NCI-H345 (cell line): ENCODE measurements at places on chromosomes 11 and 22.
A peak's percentile ranks its signal among the peaks of the same experiment; 100 is the strongest.

- DNase-seq: no peak
Measured at GRCh38 chr11:76786016-76786415, 2.9 kb downstream of the TSKU start.

DNA sequence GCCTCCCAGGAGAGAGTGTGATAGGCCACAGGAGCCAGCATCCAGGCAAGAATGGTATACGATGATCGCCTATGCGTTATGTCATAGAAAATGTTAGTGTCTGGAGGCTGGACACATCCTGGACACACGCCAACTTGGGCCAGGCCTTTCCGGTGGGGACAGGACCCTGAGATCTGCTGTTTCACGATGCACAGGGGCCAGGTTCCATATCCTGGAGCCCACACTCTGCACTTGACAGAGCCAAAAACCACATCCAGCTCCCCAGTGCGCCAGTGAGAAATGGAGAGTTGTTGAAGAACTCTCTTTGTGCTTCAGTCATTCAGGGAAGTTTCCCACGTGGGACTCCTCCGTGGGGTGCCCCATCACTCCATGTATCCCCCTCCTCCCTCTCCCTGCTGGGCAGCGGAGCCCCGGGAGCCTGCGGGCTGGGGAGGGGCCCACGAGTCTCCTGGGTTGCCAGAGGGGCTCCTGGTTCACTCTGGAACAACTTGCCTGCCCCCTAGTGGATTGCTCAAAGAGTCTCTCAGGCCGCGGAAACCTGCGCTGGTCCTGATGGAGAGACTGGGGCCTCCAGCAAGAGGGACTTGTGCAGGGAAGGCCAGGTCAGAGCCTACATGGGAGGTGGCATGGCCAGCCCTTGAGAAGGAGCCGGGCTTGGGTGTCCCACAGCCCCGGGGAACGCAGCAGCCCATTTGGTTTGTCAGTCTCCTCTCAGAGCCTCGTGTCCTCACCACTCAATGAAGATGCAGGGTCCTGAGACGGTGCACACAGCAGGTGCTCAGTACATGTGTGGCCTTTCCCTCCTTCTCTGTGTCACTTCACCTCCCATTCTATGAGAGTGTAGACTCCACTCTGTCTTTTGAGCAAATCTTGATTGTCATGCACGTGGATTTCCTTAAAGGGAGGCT lies 10.2 kb upstream of the LRRC32 start:
- peak; percentile 72 for DNase-seq

DNA sequence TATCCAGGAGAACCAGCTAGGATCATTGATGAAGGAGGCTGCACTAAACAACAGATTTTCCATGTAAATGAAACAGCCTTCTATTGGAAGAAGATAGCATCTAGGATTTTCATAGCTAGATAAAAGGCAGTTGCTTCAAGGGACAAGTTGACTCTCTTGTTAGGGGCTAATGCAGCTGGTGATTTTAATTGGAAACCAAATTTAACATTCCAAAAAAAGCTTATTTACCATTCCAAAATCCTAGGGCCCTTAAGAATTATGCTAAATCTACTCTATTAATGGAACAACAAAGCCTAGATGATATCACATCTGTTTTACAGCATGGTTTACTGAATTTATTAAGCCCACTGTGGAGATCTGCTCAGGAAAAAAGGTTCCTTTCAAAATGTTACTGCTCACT lies 66.5 kb upstream of the GRK2 start:
- no peak for DNase-seq

DNA sequence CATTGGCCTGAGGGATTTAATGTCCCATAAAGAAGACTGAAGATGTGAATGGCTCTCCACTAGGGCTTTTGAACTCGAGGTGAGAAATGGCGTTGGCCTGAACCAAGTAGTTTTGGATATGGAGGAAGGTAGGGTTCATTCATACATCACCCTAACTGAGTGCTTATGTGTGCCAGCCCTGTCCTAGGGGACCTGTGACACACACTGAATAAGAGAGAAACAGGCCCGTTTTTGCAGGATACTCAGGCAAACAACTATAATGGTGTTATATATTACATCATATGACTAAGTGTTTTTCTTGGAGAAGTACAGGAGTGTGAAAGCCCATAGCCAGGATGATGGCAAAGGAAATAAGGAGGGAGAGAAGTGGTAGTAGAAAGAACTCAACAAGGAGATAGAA lies 368.1 kb downstream of the TMEM135 start:
- no peak for DNase-seq
